ENCODE measurements at places on chromosomes 2 and 18.

DNA sequence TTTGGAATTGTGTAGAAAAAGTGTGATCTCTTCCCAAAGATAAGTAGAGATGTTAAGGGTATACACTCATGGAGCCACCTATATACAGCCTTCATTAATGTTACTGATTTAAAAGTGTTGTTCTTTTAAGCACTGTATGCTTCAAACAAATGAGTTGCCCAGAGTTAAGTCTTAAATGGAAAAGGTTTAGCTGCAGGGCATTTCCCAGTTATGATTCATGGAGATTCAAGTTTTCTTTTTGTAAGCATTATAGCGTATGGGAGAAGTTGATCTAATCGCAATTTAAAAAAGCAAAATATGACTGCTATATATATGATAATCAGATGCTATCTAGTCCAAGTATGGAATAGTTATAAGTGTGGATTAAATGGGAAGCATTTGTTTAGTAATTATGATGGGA lies 4.8 kb downstream of the PDK1 start:
- no peak for DNase-seq

DNA sequence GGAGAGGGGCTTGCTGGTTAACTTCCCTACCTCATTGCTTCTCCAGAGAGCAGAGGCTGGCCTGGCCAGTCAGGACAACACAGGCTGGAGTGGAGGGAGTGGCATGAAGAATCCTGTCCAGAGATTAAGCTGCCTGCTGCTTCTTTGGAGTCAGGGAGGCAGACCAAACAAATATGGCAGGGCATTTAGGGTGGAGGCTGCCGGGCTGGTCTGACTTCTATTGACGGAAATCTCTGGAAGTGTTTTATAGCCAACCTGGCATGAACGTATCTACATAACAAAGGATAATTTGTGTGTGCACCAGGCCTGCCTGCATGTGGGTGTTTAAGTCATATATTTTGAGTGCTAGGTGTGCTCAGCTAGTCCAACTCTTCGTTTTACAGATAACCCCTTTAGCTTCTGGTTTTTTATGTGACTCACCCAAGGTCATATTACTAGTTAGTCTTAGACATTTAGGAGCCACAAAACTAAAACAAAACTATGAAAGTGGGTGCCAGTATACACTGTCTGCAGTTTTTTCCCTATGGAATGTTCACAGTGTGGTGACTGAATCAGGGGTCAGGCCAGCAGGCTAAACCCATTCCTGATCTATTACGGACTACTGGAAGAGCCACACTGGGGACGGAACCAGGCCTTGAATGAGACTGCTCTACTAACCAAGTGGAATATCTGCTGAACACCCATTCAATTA lies 5.5 kb downstream of the NPC1 start:
- no peak for DNase-seq

- DNase-seq, result no peak
Measured at GRCh38 chr18:58152891-58153290, 108.9 kb downstream of the NEDD4L start.

- DNase-seq, result no peak
Measured at GRCh38 chr18:62331581-62332356, 6.7 kb downstream of the TNFRSF11A start.

- DNase-seq, result no peak
Measured at GRCh38 chr2:37011130-37011529, 44.8 kb upstream of the STRN start.

DNA sequence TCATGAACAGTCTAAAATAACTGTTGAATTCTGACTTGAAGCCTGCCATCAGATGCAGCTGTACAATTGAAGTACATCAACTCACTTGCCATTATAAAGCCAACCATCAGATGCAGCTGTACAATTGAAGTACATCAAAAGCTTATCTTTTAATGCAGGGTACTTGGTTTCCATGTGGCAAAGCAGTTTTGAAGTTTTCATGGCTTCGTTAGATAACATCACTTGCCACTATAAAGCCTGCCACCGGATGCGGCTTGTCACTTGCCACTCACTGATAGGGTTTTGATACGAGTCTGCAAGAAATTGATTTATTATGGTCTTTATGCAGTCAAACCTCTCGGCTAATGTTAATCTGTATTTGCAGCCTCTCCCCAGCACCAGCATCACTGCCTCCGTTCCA lies 1605.8 kb downstream of the SUCLG1 start:
- DNase-seq, result no peak

All from activated naive CD4-positive, alpha-beta T cell (primary cell).